ENCODE measurements at places on chromosomes 13 and 19.

GRCh38 chr13:33228648-33229445 lies 56.7 kb downstream of the STARD13 start:
- DNase-seq, result peak; percentile 33

GRCh38 chr19:14669940-14670339 lies 4.7 kb downstream of the ADGRE3 start:
- no peak for DNase-seq

- DNase-seq, result no peak
Observed at GRCh38 chr13:78323848-78324247, 279.5 kb downstream of the POU4F1 start.

- DNase-seq, result no peak
Observed at GRCh38 chr13:21435687-21436151, 23.4 kb downstream of the ZDHHC20 start.

- no peak for DNase-seq
Observed at GRCh38 chr13:113812178-113813040, 51.5 kb downstream of the GAS6 start.

DNA sequence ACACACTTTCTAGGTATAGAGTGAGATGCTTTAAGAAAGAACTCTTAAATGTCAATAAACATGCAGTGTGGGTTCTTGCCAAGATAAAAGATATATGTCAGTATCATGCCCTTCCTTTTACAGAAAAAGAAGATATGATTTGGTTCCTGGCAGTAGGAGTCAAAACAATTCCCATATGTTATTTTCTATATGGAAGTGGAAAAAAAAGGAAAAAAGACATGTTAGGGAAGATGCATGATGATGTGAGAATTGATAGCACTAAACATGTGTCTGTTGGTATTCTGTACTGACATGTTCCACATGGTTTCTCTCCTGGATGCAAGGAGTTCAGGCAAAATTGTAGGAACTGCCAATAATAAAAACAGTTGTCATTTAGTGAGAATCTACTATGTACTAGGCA lies 318.8 kb upstream of the DACH1 start:
- no peak for DNase-seq

GRCh38 chr19:46484656-46485055 lies 11.0 kb downstream of the PNMA8B start:
- no peak for DNase-seq

DNA sequence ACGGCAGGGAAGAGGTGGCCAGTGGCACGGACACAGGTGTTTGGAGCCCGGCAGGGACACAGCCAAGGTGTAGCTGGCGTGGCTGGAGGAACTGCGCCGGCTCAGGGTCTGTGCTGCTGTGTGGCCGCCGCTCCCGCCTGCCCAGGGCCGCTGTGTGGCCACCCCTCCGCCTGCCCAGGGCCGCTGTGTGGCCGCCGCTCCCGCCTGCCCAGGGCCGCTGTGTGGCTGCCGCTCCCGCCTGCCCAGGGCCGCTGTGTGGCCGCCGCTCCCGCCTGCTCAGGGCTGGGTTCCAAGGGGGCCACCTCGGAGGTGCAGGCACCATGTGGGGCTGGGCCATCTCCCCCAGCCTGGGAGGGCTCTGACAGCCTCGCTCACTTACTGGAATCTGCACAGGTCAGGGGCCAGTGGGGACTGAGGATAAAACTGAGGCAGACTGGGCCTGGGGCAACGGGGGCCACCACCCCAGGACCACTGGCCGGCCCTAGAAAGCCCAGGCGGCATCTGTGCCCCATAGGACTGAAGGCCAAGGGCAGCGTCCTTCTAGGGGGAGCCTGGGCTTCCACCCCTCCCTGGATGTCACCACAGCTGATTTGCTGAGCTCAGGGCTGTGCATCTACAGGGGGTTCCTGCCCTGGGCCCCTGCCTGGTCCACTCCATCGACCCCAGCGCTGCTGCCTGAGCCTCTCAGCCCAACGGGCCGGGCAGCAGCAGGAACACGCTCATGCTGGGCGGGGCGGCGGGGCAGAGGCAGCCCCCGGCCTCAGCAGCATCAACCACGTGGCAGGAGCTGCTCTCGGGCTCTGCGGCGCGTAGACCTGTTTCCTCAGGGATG lies 21.5 kb downstream of the C13orf46 start:
- peak; percentile 59 for DNase-seq

DNA sequence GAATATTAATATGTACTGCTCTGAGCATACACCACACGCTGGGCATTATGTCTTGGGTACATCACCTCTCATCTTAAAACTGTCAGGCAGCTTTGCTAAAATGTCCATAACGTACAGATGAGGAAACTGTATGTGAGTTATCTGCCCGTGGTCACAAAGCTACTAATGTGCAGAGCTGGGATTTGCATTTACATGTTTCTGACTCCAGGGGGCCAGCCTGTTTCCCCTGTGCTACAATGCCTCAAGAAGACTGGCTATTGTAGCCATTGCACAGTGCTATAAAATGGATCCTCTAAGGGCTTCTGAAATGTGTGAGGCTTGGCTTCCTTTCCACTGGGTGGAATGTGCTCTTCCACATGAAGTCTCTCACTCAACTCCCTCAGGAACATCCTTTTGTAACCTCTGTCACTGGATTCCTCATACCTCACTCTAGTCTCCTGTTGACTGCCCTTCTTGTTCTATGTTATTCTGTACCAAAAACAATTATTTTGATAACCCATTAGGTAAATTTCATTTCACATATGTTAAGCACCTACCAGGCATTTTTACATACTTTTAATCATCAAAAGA lies 95.6 kb upstream of the HTR2A start:
- DNase-seq, result no peak

DNA sequence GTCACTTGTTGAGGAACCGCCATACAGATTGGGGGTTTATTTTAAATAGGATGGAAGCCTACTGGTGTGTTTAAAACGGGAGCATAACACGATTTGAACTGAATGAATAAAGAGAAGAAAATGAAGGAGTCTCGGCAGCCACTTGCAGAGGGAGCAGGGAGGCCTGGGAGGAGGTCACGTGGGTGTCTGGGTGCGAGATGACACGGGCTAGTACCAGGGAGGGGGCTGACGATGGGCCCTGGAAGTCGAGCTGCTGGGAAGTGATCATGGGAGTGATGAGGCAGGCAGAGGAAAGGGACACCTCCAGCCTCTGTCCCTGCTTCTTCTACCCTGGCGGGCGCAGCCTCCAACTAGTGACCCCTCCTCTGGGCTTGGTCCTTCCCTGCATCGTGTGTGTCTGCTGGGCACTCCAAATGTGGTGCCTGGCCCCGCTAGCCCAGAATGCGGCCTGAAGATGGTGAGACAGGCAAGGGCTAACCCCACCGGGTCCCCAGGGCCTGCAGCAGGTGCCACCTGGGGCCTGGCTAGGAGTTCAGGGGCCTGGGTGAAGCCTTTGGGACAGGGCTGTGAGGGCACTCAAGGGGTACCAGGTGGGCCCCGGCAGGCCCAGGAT lies 35.5 kb downstream of the CRTC1 start:
- DNase-seq, result no peak

GRCh38 chr19:35040826-35041547 lies 534 bp upstream of the HPN start:
- DNase-seq, result peak; percentile 93

- no peak for DNase-seq
Observed at GRCh38 chr19:13044231-13044836, 49.1 kb downstream of the NFIX start.

- DNase-seq, result no peak
Observed at GRCh38 chr13:112483299-112483698, 104.7 kb downstream of the TUBGCP3 start.

GRCh38 chr13:109999659-110000533 lies 213.5 kb upstream of the IRS2 start:
- DNase-seq, result no peak

DNA sequence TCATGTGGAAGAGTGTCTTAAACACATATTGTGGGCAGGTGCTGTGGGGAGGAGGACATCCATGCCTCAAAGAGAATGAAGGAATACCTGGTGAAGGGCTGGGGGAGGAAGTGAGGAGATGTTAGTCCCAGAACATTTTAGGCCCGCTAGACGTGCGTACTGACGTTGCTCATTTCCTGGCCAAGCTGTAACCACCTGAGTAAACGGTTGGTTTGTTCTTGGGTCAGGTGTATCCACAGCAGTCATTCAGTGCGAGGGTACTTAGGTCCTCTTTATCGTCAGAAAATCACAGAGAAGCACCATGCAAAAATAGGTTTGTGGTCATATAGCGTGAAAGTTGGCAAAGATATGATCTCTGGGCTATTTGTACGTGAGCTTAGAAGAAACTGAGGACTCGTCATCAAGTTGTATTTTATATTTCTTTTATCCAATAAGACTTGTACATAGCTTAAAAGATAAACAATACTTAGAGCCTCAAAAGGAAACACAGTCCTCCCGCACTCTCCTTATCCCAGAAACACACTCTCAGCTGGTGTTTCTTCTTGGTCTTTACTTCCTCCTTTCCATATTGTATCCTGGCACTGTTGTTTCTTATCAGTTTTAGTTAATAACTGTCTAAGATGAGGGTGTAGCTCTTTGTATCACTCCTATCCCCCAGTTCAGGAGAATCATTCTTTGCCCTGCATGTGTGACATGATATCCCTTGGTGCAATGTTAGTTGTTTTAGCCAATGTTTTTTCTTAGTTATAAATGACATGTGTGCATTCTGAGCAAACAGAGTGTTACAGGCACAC lies 52.0 kb downstream of the ARHGEF7 start:
- no peak for DNase-seq

- no peak for DNase-seq
Observed at GRCh38 chr19:1580957-1581356, 11.7 kb downstream of the MBD3 start.

DNA sequence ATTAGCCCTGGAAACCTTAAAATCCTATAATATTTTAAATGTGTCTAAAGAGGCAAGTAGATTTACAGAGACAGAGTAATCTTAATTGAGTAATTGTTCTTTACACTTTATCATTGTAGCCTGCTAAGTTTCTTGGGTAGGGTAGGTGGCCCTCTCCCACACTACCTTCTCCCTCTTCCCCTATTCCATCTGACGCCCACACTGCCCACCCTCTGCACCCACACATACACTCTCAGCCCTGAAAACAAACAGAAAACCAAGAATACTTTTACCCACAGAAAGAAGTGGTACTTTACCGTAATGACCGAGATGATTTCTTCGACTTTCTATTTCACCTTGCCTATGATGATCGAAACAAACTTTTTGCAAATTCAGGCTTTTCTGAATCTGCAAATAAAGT lies 320.4 kb upstream of the OBI1 start:
- no peak for DNase-seq

GRCh38 chr19:9058905-9059667 lies 27.8 kb upstream of the OR1M1 start:
- DNase-seq, result no peak

GRCh38 chr19:18635831-18636182 lies 1.0 kb upstream of the KLHL26 start:
- DNase-seq, result no peak

- no peak for DNase-seq
Observed at GRCh38 chr19:2150794-2151338, 500 bp downstream of the AP3D1 start.

GRCh38 chr19:17302391-17303166 lies 646 bp downstream of the ABHD8 start:
- DNase-seq, result peak; percentile 75

GRCh38 chr13:43307921-43308433 lies 284.6 kb downstream of the DNAJC15 start:
- no peak for DNase-seq

DNA sequence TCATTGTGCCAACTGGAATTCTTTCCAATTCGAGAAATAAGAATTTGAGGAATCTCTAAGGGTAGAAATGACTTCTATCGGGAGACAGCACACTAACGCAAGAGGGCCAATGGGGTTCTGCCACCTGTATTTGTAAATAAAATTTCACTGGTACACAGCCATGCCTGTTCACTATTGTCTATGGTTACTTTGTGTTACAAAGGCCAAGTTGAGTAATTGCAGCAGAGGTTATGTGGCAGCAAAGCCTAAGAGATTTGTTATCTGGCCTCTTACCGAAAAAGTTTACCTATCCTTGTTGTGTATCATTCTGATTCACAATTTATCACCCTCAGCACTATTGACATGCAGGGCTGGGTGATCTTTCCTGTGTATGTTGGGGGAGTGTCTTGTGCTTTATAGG lies 278.0 kb downstream of the KLF5 start:
- no peak for DNase-seq

DNA sequence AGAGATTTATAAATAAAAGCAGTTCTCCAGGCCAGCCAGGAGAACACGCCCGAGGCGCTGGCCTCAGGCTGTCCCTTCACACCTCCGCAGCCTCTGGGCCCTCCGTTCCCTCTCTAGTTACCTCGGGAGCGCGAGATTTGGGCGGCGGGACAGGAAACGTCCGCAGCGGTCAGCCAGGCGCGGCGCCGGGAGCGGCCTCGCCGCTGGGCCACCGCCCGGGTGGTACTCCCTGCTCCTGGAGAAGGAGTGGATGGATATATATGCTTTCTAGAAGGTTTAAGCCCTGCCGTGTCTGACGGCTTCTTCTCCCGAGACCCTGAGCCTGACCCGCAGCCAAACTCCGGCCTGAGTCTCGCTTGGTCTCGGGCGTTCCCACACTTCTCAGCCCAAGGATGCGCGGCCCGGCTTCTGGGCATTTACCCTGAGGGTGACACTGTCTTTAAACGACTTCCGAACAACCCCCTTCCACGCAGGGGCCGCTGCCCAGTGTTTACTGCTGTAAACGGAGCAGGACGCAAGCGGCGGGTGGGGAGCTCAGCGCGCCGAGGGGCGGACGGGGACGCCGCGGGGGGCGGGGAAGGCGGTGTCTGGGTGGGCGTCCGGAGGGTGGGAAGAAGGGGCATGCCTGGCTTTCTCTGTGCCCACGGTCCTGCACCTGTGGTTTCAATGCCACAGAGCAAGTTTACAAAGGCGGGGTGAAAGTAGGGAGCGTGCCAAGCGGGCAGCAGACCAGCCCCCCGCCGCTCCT lies 2.0 kb upstream of the ZIC2 start:
- peak; percentile 81 for DNase-seq

- DNase-seq, result no peak
Observed at GRCh38 chr13:36436811-36437210, 4.5 kb downstream of the CCNA1 start.

DNA sequence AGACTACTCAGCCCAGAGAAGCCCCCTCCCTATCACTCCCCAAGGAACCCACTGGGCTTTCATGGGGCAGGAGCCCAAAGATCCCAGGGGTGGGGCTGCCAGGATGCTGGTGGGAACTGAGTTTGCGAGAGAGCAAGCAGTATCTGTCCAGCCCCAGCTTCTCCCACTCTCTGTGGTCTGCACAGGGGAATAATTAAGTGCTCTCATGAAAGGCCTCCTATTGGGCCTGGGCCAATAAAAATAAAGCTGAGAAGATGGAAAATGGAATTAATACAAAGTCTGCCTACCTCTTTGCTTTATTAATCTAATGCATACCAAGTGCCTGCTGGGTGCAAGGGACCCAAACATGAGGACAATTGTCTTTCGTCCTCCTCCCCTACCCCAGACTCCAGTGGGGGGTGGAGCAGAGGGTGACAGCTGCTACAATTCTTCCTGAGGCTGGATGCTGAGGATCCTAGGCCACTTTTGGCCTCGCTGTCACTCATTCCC lies 5.4 kb downstream of the DDX39A start:
- peak; percentile 27 for DNase-seq

GRCh38 chr19:31290931-31291590 lies 58.2 kb downstream of the TSHZ3 start:
- no peak for DNase-seq

All from H7 (cell line).